ENCODE measurements at places on chromosomes 1 and 21.

GRCh38 chr1:202658769-202659168 is 51.5 kb downstream of the SYT2 start:
- no peak for DNase-seq

DNA sequence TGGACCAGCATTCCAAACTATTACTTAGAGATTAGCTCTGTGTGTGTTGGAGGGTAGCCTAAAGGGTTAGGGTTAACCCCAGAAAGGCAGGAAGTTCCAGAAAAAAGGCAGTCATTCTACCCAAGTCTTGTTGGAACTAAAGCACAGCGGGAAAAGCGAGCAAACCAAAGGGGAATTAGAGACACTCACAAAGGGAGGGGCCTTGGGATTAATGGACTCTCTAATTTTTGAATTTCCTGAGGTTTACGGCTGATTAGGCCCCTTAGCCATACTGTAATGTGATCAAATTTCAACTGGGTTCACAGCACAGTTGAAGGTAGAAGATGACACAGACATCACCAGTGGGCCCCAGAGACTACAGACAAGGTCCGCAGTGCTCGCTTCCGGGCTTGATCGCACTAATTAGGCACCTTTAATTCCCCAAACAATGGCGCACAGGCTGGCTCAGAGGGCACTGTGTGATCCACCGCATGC is 28.3 kb downstream of the CAPZB start:
- DNase-seq = peak; percentile 82

GRCh38 chr1:248416226-248416625 is 13.4 kb downstream of the OR2T1 start:
- no peak for DNase-seq

DNA sequence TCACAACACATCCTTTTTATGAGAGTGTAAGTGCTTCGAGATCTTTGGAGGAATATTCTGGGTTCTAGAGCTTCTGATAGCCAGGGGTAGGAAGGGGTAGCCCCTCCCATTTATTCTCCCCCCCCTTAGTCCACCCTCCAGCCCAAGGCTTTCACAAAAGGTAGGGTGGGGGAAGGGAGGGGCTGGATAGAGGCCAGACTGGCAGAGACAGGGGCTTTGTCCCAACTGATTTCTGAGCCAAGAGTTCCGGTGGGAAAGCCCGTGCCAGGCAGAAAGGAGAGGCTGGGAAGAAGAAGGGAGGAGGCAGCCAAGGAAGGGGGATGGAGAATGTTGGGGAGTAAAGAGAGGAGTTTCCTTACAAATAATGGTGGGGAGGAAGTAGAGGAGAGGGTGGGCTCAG is 3.1 kb downstream of the BCAN start:
- DNase-seq = no peak

DNA sequence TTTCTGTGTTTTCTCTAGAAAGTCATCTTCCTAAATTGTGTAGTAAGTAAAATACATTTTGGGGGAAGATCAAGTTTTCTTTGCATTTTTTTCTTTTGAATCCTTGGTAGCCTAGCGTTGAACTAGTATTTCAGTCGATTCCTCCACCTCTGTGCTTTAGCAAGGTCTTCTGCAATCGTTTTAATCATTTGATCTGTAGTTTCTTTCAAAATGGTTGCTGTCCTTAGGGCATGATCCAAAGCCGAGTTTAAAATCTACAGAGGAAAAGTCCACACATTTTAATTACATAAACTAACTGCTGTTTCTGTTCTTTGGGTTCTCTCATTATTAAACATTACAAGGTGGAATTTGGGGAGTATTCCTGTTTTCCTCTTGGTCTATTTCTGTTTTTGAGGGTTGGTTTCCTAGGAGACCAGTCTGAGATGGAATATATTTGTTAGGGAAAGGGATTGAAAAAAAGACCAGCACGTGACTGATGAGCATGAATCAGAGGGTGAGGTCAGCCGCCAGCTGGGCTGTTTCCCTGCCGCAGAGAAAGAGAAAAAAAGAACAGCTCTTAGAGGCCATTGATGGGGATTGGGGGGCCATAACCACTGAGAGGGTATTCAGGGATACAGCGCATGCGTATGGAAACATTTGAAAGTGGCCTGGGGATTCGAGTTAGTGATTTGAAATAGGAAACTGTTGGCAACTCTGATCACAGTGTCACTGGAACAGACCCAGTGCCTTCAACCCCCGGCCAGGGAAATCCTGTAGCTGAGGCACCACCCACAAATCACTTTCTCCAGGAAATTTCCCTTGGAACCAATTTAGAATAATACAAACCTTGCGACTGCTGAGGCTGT is 40.6 kb downstream of the AKNAD1 start:
- DNase-seq = peak; percentile 92

GRCh38 chr1:23759277-23759676 is 16.0 kb downstream of the ELOA start:
- DNase-seq = peak; percentile 55

DNA sequence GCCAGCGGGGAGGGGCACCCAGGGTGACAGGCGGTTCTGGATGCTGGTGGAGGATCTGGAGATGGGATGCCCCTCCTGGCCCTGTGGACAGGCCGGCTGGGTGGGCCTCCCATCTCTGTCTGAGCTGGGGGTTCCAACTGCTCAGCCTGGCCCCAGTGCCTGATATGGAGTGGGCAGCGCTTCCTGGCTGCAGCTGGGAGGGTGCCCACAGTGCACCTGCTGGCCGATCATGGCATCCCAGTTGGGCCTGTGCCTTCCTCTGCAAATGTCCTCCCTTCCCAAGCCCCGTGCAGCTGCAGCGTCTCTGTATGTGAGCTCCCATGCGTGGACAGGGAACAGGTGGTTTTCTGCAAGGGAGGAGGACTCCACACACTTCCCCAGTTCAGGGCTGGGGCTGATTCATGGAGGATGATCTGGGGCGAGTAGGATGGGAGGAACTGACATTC is 2.1 kb downstream of the PFKL start:
- DNase-seq = no peak

GRCh38 chr1:116504308-116505156 is 66.3 kb downstream of the CD58 start:
- DNase-seq = peak; percentile 65

GRCh38 chr1:235018161-235018560 is 110.5 kb downstream of the TOMM20 start:
- DNase-seq = peak; percentile 99

- DNase-seq = peak; percentile 21
Measured at GRCh38 chr21:44487831-44488230, 32.5 kb downstream of the LRRC3 start.

GRCh38 chr1:237352747-237353146 is 310.8 kb downstream of the RYR2 start:
- no peak for DNase-seq
